ENCODE measurements at places on chromosomes 7 and 10.

- DNase-seq, result no peak
Observed at GRCh38 chr10:71999360-72000072, 35.3 kb downstream of the CHST3 start.

- DNase-seq, result peak; percentile 76
Observed at GRCh38 chr7:2043316-2044039, 189.3 kb downstream of the MAD1L1 start.

DNA sequence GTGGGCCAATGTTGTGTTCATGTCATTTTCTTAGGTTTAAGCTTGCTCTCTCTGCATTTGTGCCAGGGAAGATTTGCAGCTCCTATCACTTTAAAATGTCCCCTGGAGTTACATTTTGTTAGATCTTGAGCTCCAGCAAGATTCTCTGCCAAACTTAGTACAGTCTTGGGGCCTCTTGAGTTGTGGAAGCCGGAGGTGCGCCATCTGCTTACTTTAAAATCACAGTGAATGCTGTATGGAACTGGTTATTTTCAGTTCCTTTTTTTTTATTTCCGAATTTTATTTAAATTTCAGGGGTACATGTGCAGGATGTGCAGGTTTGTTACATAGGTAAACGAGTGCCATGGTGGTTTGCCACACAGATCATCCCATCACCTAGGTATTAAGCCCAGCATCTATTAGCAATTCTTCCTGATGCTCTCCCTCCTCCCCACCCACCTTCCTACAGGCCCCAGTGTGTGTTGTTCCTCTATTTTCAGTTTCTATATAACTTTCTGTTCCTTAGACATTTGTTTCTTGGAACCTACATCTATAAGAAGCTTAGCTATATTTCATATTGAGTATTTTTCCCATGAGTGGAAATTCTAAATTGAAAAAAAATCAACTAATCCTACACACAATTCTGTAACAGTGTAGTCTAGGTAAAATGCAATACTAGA lies 114.4 kb upstream of the CREB5 start:
- no peak for DNase-seq

- peak; percentile 74 for DNase-seq
Observed at GRCh38 chr7:30930621-30931020, 19.0 kb downstream of the AQP1 start.

DNA sequence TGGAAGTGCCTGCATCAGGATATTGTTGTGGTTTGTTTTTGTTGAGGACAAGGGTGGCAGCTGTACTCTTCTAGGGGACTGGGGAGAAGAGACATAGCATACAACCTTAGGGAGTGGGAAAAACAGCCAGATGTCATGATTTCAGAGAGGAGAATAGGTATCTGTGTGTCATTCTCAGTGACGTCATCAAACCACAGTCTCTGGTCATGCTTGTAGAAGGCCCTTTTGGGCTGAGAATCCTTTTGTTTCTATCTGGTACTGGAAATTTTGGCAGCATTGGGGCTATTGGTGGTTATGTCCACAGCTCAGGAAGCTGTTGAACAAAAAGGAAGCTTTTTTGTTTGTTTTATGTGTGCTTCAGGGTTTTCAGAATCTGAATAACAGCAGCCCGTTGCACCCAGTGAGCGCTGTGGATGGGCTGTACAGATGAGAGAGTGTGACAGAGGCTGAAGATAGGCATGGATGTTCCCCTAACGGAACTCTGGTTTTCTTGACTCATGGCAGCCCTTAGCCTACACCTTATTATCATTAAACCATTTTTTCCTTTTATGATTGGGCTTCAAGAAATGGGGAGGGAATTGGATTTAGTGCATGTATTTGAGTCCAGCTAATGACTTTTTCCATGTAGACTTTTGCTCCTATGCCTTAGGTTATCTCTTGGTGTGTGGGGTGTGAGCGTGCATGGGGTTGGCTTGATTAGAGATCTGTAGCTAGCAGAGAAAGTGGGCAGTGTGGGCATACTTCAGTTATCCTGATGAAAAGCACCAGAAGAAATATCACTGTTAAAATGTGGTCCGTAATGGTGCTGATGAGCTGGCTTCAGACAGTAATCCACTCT lies 65.7 kb downstream of the SND1 start:
- no peak for DNase-seq

DNA sequence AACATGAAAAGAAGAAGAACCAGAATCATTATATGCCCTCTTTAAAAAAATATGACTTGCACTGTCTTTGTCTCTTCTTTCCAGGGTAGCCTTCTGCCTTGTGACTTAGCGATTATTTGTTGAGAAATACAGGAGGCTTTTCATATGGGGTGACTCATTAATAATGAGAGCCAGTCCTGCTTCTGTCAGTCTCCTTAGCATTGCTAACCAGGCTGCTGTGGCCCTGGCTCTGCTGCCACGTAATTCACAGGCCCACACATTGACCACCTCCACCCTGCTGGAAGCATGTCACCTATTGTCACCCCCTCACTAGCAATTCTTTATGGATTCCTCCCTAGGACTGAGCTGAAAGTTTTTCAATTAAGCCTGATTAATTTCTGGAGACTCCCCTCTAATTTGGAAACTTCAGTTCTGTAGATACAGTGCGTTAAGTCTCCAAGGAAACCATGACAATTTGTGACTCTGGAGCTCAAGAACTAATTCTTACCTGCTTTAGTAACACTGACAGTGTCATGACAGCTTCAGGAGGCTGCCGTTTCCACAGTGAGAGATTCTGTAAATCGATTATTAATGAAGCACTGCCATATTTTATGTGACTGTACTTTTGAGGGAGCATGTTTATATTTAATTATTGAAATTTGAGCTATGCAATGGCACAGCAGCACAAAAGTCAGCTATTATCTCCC lies 267.9 kb upstream of the SP8 start:
- DNase-seq, result no peak
